ENCODE measurements at places on chromosomes 11 and 22.

DNA sequence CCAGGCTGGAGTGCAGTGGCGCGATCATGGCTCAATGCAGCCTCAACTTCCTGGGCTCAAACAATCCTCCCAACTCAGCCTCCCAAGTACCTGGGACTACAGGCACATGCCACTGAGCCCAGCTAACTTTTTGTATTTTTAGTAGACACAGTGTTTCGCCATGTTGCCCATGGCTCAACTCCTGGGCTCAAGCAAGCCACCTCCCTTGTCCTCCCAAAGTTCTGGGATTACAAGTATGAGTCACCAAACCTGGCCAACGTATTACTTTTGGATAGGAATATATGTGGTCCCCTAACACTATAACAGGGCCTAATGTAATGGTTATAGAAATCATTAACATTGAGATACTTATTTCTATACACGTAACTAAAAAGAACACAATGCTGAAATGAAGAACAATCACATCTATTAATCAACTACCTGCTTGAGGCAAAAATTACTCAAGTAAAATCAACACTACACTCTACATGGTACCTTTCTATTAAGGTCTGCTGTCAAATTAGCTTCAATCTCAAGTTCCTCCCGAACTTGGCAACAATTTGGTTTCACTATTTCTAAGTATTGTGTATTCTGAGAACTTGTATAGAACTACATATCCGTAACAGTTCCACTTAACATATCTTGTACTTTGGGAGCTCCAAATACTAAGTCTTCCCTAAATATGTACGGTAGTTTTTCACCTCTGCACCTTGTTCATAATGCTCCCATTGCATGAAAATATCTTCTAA, 124.9 kb downstream of the FCHSD2 start:
- DNase-seq, result no peak

DNA sequence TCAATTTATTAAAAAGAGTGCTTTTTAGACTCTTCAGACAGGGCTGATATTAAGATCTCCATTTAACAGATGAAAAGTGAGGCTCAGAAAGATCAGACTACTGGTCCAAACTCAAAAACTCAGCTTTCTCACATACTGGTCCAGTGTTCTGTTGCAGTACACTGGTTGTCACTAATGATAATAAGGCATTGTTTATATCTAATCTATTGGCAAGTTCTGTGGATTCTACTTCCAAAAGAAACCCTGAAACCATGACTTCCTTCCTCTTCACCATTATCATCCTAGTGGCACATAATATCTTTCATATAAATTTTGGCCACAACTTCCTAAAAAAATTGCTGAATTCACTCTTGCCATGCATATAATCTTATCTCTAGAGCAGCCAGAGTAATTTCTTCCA, 36.9 kb downstream of the F2 start:
- DNase-seq, result no peak

DNA sequence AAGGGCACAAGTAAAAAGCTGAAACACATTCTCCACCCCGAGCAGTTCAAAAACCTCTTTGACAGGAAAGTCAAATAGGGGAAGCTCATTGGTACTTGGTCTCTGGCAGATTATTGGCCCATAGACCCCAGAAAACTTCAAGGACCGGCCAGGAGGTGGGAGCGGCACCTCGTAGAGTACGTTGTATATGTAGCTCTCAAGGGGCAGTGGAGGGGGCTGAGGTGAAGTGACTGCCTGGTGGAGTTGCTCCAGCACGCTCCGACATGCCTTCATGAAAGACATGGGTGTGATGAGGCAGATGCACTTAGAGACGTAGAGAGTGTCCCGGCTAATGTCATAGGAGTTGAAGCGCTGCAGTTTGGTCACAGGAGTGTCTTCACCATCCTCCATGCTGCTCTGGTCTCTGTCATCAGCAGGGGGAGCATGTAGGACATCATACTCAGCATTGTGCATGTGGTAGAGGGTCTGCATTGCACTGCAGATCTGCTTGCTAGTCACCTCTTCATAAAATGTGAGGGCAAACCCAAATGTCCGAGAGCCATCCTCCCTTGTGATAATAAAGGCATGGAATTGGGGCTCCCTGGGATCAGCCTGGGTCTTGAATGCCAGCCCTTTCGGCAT, 61.3 kb downstream of the DENND5A start:
- DNase-seq, result no peak

GRCh38 chr11:118888398-118888797, 4.7 kb downstream of the CXCR5 start:
- no peak for DNase-seq

DNA sequence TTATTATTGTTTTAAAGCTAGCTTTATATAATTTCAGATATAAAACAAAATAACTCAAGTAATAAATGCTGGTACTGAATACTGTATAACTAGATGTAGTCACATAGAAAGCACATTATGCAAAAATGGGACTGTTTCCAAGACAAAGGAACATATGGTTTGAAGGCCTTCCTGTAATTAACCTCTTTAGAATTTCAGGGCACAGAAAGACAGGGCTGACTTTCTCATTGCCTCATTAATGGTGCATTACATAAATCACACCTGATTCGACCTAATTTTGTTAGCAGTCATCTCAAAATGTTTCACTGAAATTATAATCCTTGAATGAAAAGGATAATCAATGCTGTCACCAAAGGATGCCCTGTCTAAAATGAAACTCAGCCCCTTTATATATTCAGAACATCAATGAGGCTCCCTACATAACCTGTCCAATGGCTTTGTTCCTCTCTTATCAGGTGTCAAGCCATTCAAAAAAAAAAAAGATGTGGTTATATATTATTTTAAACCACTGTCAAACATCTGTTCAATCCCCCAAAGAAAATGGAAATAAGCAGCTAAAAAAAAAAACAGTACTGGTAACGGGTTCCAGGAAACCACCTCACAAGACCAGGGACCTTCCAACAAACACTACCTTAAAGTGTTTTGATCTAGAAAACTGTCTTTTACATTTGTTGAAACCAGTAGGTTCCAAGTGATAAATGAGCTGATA, 77.4 kb downstream of the FAM168A start:
- DNase-seq, result no peak

- no peak for DNase-seq
Observed at GRCh38 chr11:74090701-74091100, 80.1 kb downstream of the C2CD3 start.

DNA sequence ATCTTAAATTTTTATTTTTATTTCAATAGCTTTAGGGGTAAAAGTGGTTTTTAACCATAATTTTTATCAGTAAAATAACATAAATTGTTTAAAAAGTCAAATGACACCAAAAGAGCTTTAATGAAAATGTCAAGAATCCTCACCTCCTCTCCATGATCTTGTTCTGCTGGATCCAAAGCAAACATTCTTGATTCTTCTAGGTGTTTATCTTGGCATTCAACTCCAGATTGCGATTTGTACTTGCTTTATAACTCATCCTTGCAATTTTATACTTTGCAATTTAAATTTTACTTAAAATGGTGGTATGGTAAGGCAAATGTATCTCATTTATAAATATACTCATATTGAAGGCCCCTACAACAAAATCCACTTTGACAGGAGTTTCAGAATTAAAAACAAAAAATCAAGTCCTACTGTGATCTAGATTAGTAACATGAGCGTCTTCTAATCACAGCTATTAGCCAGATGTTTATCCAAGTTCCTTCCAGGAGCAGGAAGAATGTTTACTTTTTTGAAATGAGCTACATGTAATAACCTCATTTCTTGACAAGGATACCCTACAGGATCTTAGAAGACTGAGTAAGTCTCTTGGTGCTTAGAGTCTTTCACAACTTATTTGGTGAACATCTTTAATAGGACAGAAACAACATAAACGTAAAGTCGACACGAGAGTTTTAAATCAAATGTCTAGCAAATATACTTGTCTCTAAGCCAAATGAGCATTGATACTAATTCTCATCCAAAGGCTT, 72.4 kb upstream of the CARD18 start:
- no peak for DNase-seq
